ENCODE measurements at places on chromosomes 6 and 20.
A peak's percentile ranks its signal among the peaks of the same experiment; 100 is the strongest.

- no peak for DNase-seq
These were observed 133.0 kb downstream of the JARID2 start for GRCh38 chr6:15378866-15379265.

DNA sequence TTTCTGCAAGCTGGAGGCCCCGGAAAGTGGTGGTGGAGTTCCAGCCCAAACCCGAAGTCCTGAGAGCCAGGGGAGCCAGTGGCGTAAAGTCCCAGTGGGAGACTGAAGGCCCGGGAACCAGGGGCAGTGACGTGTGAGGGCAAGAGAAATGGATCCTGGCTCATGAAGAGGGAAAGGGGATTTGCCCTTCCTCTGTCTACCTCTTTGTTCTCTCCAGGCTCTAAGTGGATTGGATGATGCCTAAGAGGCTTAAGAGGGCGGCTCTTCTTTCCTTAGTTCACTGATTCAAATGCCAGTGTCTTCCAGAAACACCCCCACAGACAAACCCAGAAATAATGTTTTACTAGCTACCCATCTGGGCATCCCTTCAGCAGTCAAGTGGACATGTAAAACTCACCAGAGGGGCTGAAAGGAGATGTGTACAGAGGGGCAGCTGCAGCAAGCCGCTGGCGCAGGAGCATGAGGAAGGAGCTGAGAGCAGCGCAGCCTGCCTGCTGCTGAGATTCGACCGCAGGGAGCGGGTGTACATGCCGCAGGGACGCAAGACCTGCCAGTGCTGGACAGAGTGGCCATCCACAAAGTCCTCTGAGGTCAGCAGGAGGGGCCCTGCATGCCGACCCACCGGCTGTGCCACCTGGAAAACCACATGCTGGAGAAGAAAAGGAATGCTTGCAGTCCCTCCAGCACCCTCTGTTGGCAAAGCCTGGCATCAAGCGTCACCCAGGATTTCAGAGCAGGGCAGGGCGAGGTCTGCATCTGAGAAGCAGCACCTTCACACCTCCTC, 29.5 kb downstream of the CDYL start:
- DNase-seq: no peak

DNA sequence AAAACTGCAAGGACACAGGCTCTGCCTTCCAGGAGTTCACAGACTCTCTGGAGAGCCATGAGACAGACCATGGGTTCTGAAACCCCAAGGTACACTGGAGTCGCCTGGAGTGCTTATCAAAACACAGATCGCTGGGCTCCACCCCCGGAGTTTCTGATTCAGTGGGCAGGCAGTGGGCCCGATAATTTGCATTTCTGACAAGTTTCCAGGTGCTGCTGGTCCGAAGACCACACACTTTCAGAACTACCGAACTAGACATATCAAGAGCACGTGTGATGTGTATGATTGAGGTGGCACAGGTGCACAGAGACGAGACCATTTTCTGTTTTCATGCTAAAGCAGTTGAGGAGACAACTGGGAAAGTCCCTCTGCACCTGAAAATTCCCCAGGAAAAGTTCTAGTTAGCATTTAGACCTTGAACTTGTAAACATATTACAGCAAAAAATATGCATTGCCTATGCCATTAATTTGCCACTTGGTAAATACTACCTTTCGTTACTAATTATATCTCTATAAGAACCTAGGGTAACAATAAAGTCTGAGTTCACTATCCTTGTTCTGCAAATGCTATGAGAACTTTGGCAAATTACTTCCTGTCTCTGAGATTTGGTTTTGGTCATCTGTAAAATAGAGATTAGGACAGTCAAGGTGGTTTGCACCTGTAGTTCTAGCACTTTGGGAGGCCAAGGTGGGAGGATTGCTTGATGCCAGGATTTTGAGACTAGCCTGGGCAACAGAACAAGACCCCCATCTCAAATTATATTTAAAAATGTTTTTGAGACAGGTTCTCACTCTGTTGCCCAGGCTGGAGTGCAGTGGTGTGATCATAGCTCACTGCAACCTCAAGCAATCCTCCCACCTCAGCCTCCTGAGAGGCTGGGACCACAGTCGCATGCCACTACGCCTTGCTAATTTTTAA, 14.3 kb upstream of the PIM1 start:
- DNase-seq: no peak

DNA sequence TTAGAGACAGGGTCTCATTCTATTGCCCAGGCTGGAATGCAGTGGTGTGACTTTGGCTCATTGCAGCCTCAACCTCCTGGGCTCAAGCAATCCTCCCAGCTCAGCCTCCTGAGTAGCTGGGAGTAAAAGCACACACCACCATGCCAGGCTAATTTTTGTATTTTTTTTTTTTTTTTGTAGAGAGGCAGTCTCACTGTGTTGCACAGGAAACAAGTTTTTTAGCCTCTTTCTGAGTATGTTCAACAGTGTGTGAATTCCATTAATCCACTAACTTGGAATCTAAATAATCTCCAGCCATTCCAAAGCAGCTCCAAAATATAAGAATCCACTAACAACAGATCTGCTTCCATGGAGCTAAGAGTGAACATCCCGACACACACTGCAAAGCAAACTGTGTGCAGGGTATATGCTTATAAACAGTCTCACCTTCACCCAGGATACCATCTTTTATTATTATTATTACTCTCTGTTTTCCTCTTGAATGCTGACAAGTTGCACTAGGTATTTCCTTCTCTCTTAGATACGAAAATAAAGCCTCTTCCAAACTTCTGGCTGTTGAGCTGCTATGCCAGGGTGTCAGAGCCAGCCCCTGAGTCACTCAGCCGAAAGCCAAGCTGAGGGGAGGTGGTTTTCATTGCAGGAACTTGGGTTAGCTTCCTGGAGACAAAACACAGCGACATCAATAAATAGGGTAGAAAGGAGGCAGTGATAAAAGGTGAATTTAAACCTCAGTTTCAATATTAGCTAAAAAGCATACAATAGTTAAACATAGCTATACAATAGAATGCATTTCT, 264.9 kb downstream of the HIVEP2 start:
- DNase-seq: peak; percentile 12

DNA sequence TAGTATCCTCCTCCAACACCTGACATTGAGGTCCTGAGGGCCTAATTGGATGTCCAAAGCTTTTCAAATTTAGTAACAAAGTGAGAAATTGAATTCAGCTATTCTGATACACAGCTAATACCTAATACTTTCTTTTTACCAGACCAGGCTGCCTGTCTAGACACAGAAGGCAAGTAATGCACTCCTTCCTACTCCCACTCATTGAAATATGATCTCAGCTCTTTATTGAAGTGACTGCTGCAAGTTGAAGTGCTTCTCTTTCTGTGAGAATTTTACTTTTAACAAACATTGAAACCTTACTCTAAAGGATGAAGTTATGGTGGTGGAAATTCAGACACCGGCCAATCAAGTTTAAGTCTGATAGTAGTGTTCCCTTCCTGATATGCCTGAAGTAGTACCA, 90.8 kb upstream of the OGFRL1 start:
- DNase-seq: no peak

DNA sequence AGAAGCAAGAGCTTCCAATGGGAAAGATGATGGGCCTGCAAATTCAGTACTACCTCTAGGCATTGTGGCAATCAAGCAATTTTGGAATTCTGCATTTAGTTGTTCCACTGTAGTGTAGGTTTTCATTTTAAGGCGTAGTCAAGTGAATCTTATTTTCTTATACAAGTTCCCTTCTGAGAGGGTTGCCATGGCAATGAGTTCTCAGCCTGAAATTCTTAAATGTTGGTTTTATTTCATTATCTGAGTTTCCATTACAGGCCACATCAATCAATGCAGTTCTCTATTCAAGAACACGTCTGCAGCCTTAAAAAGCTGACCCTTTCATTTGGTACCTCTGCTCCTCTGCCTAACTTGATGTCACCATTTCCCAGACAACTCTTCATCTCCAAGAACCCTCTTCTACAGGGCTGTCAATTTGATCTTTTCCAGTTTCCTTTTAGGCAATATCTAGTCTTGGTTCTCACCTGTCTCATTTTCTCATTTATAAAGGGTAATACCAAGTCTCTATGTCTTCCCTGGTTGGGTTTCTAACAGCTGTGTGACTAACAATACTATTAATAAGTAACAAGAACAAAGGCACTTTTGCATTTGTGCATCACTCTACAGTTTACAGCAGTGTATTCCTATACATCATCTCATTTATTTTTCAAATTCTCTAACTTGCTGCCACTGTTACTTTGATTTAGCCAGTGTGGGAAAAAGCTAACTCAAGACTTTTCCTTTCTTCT, 898.2 kb upstream of the FLRT3 start:
- DNase-seq: no peak

DNA sequence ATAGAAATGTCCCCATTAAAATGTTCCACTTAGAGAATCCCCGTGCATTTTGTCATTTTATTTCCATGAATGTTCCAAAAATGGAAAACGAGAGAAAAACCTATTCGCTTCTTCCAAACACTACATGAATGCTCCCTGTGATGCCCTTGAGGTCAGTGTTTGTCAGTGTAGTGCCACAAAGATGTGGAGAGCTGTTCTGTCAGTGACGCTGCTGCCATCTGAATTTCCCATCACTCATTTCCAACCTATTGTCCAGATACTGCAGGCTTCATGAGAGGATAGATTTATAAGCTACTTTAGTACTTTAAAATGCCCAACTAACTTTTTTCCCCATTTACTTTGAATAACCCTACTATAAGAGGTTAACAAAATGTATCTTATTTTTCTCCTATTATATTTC, 335.8 kb downstream of the CDKAL1 start:
- DNase-seq: no peak

DNA sequence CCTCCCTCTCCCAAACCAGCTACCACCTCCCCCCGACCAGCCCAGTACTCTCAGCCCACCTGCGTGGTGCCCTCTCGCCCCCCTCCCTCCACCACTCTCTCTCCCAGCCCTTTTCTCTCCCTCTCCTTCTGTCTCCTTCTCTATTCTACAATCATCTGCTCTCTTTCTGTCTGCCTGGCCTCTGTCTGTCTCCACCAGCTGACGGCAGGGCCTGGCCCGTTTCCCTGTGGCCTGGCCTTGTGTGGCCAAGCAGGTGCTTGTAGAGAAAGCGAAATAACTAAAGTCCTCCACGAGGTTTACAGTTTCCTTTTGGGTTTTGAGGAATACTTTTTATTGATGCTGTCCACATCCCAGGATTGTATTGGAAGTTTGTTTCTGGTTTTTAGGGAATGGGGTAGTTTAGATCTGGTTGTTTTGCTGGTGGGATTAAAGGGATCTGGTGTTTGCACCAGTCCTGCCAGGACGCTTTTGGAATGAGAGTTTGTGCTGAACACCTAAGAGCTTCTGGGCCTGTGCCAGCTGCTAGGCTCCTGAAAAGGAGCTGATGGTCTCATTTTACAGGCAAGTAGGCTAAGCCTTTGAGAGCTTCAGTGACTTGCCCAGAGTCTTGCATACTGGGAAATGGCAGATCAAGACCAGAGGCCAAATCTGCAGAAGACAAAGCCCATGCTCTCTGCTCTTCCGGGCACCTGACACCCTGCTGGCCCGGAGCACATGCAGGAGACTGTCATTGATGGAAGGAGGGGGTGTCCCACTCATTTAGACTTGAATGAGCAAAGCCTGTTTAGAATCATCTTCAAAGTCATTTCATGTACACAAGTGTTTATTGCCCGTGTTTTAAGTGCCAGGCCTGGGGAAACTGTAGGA, 161.7 kb downstream of the SYCP2 start:
- no peak for DNase-seq

GRCh38 chr20:7624886-7625285, 315.4 kb downstream of the HAO1 start:
- no peak for DNase-seq

DNA sequence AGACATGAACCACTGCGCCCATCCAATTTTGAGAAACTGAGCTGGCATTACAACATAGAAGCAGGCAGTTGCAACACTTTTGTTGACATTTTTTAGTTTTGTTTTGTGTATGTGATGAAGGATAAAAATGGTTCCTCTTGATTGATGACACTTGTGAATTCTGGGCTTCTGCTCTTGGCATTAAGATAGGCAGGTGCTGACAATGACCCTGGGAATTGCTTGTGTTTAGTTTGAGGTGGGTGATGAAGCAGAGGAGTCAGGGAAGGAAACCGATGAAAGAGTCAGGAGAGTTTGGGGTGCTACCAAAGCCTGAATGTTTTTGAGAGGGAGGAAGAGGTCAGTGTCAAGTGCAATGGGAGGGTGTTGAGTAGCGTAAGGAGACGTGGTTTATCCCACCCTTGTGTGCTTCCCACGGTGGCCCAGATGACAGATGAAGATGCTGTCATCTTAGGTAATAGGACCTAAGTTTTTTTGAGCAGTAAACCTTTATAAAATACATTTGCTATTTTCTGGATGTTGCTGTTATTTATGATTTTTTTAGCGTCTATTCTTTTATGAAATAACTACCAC, 19.4 kb downstream of the CDS2 start:
- no peak for DNase-seq

DNA sequence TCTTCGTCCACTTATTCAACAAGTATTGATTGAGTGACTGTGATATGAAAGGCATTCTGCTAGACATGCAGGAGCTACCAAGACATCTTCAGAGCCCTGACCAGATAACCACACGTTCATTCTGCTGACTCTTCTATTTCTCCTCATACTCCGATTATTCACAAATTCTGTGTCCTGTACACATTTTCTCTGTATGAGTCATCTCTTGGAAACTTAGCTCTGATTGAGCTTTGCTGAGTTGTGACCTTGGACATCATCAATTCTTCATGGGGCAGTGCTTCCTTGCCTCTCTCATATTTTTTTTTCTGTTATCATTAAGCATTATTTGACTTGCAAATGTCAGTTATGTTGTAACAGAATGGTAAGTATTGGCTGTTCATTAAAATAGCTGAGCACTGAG, 351.6 kb upstream of the CNR1 start:
- DNase-seq: no peak

- no peak for DNase-seq
These were observed 48.1 kb upstream of the MC3R start for GRCh38 chr20:56200456-56200855.

DNA sequence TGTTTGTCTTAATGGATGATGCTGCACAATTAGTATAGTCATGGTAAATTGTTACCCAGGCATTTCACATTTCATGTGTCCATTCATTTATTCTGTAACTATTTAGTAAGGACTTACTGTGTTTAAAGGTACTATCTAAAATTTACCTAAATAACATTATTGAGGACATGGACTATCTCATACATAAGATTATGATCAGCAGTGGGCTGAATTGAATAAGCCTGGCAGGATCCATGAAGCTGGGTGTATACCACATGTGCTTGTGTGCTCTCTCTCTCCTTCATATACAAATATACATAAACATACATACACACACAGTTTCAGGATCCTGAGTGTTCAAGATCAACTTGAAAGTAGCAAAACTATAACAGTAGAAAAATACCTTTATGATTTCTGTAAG, 595.4 kb downstream of the EPM2A start:
- no peak for DNase-seq

GRCh38 chr20:62675877-62676260, 32.8 kb upstream of the NTSR1 start:
- no peak for DNase-seq

- no peak for DNase-seq
These were observed 202.3 kb downstream of the ERMARD start for GRCh38 chr6:169953686-169954085.

- DNase-seq: no peak
These were observed 1.1 kb downstream of the CTSA start for GRCh38 chr20:45892049-45892825.

- DNase-seq: peak; percentile 82
These were observed 3.9 kb downstream of the SYTL3 start for GRCh38 chr6:158653577-158654354.

Measured in activated CD4-positive, alpha-beta T cell treated with anti-CD3 and anti-CD28 coated beads for 1 hour (primary cell).